Retina (tissue), 1 donor: ENCODE measurements at places on chromosomes 1 and 21.
A peak's percentile ranks its signal among the peaks of the same experiment; 100 is the strongest.

DNA sequence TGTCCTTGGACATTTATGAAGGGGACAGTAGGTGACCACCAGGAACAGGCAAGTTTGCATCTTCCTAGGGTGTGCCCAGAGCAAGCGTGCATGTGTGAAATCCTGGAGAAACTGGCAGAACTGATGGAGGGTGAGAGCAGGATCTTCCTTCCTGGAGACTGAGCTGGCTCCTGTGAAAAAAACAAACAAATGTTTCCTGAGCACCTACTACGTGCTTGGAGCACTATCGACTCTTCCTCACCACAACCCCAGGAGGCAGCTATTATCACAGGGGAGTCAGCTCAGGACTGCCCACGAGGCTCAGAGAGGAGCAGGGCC lies 1.5 kb upstream of the EDN2 start:
- DNase-seq = no peak

DNA sequence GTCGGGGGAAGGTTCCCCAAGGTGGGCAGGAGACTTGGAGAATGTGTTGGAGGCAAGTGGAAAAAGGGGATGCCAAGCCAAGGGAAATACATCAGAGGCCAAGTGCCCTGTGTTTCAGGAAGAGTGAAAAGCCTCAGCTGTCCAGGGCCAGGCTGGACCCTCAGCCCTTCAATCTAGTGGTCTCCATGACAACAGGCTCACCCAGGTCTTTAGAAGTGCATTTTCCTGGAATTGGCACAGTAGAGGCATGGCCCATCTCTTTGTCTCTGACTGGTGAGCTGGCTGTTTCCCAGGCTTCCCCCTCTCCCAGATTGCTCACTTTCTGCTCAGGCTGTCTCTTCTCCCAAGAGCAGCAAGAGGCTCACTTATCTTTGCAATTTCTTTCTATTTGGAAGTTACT lies 10.4 kb upstream of the RHBG start:
- no peak for DNase-seq

DNA sequence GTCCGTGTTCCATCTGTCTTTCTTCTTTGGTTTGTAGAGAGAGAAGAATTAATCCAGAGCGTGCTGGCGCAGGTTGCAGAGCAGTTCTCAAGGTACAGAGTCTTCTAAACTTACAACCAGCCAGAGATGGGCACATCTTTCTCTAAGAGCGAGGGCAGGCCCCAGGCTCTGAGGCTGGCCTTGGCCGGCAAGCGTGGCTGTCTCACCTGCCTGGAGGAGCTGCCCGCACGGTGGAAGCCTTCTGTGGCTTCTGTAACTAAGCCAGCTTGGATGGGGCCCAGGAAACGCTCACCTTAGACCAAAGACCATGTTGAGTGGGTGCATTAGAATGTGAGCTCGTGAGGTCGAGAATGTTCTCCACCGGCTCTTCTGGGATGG lies 78.6 kb downstream of the PDE9A start:
- DNase-seq = no peak

- no peak for DNase-seq
These were observed 2.4 kb downstream of the LRP8 start for GRCh38 chr1:53325326-53326087.

DNA sequence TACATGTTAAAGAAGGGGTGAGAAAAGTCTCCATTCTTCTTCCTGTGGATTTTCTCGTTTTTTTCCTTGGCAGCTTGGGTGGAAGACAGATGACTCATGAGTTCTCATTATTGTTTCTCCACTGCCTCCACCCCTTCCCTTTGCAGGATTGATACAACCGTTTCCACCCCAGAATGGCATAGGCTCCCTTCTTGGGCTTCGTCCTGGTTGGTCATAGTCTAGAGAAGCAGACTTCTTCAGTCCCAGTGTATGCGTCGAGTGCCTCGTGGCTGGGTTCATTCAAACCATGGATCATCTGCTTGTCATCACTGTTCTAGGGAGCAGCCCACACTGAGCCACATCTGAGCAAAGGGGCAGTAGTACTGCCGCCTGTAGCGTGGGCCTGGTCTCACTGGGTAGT lies 13.7 kb downstream of the PTGFRN start:
- no peak for DNase-seq

DNA sequence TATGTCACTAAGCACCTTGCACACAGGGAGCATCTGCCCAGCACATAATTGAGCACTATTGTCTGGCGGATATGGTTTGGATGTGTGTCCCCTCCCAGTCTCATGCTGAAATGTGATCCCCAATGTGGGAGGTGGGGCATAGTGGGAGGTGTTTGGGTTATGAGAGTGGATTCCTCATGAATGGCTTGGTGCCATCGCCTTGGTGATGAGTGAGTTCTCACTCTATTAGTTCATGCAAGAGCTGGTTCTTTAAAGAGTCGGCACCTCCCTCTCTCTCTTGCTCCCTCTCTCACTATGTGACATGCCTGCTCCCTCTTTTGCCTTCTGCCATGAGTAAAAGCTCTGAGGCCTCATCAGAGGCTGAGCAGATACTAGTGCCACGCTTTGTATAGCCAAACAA lies 9.5 kb downstream of the CTSK start:
- peak; percentile 42 for DNase-seq

- no peak for DNase-seq
These were observed 249.0 kb downstream of the SETD4 start for GRCh38 chr21:35811191-35811806.

GRCh38 chr1:16012590-16013219 lies 5.1 kb downstream of the HSPB7 start:
- peak; percentile 53 for DNase-seq

GRCh38 chr1:204841316-204841715 lies 29.3 kb upstream of the NFASC start:
- no peak for DNase-seq
